ENCODE measurements at places on chromosomes 3 and 15. TPM values are rescaled to one million over a fixed set of nuclear protein-coding genes. Genes with fewer than 3 reads are reported as not detected.

DNA sequence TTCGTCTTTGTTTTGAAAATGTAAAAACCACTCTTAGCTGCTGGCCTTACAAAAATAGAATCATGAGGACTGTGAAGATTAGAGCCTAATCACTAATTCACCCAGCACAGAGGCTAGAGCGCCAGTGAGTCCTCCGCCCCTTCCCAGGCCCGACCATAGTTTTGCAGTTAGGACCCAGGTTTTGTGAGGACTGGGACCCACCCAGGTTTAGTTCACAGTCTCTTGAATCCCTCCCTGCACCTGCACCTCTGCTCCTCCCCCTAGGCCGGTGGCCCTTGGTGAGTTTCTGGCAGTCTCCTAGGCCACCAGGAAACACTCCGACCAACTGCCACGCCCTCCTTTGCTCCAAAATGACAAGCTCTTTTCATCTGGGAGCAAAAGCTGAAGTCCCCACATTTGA, 136.0 kb upstream of the CCDC54 start:
- no peak for DNase-seq

DNA sequence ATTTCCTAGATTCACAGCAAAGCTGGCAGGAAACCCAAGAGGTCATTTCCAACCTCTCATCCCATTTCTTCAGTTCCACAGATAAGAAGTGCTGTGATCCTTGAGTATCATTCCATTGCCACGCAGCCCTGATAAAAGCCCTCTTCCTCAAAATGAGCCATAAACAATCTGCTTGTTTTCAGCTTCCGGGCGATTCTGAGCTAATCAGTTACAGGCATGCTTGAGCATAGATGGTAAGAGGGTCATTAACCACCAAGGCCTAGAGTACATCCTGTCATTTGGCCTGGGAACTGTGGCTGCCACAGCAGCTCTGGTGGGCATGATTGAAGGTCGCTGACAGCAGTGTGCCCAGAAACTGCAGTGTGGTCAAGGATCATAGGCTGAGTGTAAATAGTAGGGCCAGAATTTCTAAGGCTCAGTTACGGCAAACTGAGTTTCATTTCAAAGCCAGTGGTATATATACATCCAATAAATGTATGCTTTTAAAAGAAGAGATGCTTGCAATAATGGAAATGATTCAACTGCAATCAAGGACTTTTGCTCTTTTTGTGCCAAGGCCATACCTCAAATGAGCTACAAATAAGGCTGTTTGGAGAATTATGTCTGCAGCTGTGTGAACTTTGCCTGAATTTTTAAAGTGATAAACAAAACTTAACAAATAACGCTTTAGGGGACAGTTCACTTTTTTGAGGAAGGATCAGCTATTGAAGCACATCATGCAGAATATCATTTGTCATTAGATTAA, 47.3 kb downstream of the P3H2 start:
- no peak for DNase-seq

DNA sequence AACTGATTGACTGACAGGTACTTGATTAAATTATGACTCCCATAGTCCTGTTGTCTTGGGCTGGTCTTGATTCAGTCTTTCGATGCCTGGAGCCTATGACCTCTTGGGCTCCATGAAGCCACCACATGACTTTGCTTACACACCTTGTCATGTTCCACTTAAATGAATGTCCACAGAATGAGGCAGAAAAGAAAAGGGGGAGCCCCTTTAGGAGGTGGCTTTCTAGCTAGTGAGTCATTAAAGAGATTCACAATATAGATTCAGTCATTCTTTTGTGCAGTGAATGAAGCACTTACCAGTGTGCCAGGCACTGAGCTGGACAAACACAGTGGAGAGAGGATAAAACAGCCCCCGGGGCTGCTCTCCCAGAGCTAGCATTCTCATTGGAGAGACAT, 17.1 kb downstream of the VIPR1 start:
- DNase-seq, result no peak

GRCh38 chr3:191944835-191945234, 483.9 kb downstream of the PYDC2 start:
- DNase-seq, result no peak

- no peak for DNase-seq
Measured at GRCh38 chr3:60708191-60708975, 542.9 kb downstream of the FHIT start.

DNA sequence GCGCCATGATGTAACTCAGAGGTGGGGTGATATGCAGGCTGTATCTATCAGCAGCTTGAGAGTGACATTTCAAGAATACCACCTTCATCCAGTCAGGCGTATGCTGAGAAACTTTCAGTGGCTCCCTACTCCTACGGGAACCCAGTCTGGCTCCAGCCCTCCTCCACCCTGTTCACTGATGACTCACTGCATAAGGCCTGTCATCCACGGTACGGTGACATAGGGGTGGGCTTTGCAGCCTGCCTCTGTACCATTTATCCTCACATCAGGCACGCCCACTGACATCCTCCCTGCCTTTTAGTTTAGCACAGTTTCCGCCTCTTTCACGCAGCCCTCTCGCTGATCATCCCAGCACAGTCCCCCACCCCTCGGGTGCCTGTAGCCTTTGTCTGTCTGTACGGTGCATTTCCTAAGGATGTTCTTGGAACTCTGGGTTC, 11.7 kb downstream of the PXYLP1 start:
- no peak for DNase-seq

GRCh38 chr3:123301331-123302184, 99.8 kb downstream of the SEC22A start:
- DNase-seq, result no peak

DNA sequence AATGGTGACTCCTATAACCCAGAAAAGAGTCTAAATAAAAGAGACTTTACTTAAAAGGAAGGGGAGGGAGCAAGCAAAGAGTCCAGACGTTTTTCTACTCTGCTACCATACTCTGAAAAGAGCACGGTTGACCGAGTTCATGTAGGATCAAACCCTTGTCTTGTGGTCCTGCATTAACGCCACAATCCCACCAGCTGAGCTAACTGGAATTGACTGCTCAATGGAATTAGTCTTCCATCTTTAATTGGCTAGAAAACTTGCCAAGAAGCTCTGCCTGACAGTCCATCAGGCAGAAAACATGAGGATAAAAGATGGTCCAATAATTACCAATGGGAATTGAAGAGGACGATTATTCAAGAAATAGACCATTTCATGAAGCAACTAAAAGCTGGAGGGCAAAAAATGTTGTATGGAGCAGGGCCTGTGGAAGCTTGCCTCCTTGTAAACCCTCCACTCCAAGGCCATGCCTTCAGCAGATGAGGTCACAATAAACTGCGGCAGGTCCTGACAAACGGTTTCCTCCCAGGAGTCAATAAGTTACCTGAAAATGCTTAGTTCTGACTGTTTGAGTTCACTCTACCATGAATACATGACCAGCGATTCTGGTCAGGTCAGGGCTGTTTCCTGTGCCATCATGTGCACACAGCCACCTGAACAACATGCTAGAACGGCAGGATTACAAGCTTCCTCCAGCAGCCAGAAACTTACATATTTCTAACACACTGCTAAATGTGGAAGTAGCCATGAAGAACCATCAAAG, 35.6 kb upstream of the ARHGEF3 start:
- peak; percentile 21 for DNase-seq

GRCh38 chr3:191292243-191293015, 36.8 kb upstream of the CCDC50 start:
- no peak for DNase-seq

- DNase-seq, result no peak
Measured at GRCh38 chr3:101941318-101942040, 92.2 kb downstream of the NFKBIZ start.

DNA sequence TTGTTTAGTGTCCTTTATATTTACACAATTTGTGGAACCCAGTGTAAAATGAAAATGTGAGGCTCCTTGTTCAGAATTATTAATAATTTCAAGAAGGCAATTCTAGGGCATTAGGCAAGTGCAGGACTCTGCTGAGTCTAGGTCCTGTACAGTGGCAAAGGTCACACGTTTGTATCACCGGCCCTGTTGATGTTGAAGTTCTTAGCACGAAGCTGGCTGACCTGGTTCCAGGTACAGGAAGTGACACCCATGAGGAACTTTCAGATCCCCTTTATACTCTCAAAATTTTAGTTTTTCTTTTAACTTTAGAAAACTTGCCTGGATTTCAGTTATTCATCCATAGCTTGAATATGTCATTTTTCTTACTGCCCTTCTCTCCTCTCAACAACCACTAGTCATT, 349.4 kb downstream of the CNTN6 start:
- no peak for DNase-seq

DNA sequence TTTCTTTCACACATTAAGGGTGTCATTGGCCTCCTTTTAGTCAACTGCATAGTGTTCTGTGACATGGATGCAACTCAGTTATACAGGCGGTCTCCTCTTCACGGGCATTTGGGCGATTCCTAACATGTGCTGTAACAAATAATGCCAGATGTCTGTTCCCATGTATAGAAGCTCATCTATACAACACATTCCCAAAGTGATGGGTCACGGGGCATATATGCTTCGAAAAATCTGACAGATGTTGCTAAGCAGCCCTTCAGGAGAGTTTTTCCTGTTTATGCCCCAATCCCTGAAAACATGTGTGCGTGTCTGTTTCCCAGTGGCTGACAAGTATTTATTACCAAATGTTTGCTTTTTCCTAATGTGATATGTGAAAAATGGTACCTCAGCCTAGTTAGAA, 25.8 kb downstream of the LRRK1 start:
- DNase-seq, result no peak

- DNase-seq, result no peak
Measured at GRCh38 chr3:161354554-161354953, 16.8 kb downstream of the SPTSSB start.

GRCh38 chr3:176824811-176825210, 372.5 kb downstream of the TBL1XR1 start:
- DNase-seq, result no peak

- no peak for DNase-seq
Measured at GRCh38 chr15:75502360-75502759, 50.9 kb upstream of the SIN3A start.

DNA sequence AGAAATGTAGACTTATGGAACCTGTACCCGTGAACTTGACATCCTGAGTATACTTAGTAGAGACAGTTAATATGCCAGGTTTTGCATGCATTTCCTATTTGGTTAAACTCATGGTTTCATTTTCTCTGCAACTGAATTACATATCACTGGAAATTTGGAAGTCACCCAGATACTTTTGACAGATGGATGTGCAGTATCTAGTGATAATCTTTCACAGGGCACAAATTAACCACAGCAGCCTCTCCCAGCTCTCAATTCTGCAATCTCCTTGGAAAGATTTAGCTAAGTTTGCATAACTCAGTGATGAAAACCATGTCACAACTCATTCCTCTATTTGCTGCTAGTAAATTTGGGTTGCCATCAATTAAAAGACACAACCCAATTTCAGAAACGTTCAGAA, 162.3 kb upstream of the TPM1 start:
- DNase-seq, result no peak

GRCh38 chr15:27706300-27706699, 392.8 kb downstream of the OCA2 start:
- DNase-seq, result no peak

- DNase-seq, result no peak
Measured at GRCh38 chr3:99126316-99126715, 224.8 kb upstream of the DCBLD2 start.

GRCh38 chr15:41698779-41699178, 38.6 kb downstream of the MGA start:
- DNase-seq, result no peak

DNA sequence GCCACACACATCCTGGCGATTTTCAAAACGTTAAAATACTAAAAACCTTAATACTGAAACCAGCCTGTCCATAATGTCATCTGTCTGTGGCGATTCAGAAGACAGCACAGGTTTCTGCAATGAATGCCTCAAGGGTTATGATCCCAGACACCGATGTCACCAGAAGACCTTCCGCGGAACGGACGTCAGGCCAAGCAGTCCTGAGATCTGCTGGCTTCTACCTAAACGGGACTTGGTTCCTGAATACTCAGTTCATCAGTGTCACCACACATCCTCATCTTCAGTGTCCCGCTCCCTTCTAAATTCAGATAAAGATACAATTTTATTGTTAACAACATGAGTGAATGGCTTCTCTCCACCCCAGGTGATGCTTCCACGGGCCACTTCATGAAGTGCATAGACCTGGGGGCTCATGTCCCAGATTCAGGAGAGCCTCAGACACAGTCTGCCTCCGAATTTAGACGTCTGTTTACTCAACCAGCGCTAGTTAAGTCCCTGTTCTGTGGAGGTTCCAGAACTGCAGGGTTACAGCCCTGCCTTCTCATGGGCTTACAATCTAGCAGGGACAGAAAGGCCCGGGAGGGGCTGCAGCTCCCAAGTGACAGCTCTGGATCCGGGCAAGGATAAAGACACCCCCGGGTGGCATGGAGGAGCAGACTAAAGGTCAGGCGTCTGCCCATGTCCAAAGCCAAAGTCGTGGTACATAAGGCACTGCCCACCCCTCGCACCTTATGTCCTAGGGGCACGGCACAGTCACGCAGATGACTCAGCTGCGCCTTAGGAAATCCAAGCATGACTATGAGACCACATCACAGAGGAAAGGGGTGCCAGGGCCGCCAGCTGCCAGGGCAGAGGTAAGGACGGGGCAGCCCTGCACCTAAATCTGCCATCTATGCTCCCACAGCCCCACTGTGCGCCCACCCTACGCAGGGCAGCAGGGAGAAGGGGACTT, 75.9 kb downstream of the VGLL4 start:
- DNase-seq, result no peak

Gene GALNT15
- not detected for total RNA-seq

Gene CADM2
- total RNA-seq, result not detected

Gene PLSCR4
- not detected for total RNA-seq

Gene CKMT1B
- 0.13 TPM for total RNA-seq

Gene PAK6
- total RNA-seq, result 0.77 TPM

Gene TERC
- total RNA-seq, result 13.7 TPM

Gene PPP1R14D
- total RNA-seq, result not detected

Gene MASP1
- 0.05 TPM for total RNA-seq

Gene KIF15
- 29.3 TPM for total RNA-seq

Gene PPM1L
- 0.21 TPM for total RNA-seq

Gene CAND2
- 1.6 TPM for total RNA-seq

Gene GOLGA6L26
- total RNA-seq, result not detected

Gene PPIP5K1
- total RNA-seq, result 36.5 TPM

Gene FETUB
- total RNA-seq, result not detected

Gene IFT80
- 11.1 TPM for total RNA-seq

Gene GPR27
- not detected for total RNA-seq

Measured in GM12878 (cell line).